HepG2 (cell line): ENCODE measurements at places on chromosomes 16 and 17. TPM values are rescaled to one million over a fixed set of nuclear protein-coding genes. Genes with fewer than 3 reads are reported as not detected.

The CD300LF gene
- total RNA-seq: not detected in 2 replicates

The TEDC2 gene
- 19.7 and 24.4 TPM in 2 replicates for total RNA-seq

The WNK4 gene
- 1.5 and 2.7 TPM in 2 replicates for total RNA-seq

The HCRT gene
- not detected in 2 replicates for total RNA-seq

The TBC1D3K gene
- total RNA-seq: not detected in 2 replicates

The ZSCAN10 gene
- total RNA-seq: not detected in 2 replicates

The BMERB1 gene
- total RNA-seq: 1.2 and 1.4 TPM in 2 replicates

DNA sequence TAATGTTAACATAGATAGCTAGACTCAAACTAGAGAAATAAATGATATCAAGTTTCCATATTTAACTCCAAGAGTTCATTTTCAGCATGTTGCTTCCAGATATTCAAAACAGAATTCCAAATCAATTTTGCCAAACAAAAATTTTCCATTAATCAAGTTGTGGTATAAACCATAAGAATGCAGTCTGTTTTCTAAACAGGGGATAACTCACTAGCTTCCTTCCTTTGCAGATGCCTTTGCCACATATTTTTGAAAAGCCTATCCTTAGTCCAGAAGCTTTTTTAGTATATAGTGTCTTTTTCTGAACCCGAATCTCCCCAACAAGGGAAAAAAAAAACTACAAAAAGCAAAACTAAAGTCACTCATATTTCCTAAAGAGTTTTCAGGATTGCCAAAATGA, 61.5 kb downstream of the HELZ start:
- no peaks in the 10 kb centered on the region for H3K4me1 ChIP-seq
- no peaks in the 10 kb centered on the region for H3K27me3 ChIP-seq
- peaks cover 32% of the 10 kb centered on the region for H3K36me3 ChIP-seq
- no peak overlapping the region for H3K4me3 ChIP-seq
- no peak overlapping the region for H3K27ac ChIP-seq

DNA sequence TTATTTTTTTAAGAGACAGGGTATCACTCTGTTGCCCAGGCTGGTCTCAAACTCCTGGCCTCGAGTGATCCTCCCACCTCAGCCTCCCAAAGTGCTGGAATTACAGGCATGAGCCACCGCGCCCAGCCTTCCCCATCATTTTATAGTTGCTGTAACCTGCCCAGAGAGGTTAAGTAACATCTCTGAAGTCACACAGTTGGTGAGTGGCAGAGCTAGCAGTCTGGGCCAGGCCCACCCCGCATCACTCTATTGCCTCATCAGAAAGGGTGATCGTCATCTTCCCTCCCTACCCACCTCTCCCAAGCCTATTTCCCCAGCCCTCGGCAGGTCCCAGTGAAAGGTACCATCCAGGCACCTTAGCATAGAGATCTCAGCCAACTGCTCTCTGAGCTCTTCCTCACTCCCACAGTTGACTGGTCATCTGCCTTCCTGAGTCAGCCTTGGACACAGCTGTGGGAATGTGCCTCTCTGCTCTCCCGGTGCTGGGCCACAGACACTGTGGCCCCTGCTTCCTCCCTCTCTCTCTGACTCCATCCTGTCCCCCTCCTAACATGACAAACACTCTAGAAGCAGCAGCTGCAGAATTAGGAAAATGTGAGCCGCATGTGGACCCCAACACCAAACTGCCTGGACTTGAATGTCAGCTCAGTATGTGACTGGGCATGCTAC, 57.1 kb downstream of the SCNN1B start:
- no peak for DNase-seq
- H3K27ac ChIP-seq: no peak overlapping the region

DNA sequence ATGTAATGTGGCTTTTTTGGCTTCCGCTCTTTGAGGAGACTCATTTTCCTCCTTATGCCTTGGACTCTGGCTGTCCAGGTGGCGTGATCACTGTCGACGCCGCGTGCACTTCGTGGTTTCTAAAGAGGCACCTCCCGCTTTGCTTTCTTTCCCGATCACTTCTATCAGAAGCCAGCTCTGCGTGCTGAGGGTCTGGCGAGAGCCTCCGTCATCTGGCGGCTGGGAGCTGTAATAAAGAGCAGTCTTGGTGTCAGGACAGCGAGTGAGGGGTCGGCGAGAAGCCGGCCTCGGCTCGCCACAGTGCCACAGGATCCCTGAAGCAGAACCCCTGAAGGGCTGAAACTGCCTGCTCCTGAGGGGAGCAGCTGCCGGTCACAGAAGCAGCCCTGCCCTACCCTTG, 7.4 kb downstream of the ZNF750 start:
- H3K4me3 ChIP-seq: no peak overlapping the region
- no peaks in the 10 kb centered on the region for H3K27me3 ChIP-seq
- peaks cover 13% of the 10 kb centered on the region for H3K4me1 ChIP-seq
- H3K36me3 ChIP-seq: peaks cover 24% of the 10 kb centered on the region; the same call in 2 of the 3 replicates
- H3K27ac ChIP-seq: no peak overlapping the region

- no peaks in the 10 kb centered on the region for H3K27me3 ChIP-seq
- H3K27ac ChIP-seq: peak overlapping the region; percentile 80
- peak overlapping the region; percentile 85 for H3K4me3 ChIP-seq
- peaks cover 65% of the 10 kb centered on the region for H3K4me1 ChIP-seq
- peaks cover 15% of the 10 kb centered on the region for H3K36me3 ChIP-seq
Measured at GRCh38 chr17:81870131-81870980, 781 bp downstream of the ARHGDIA start.

DNA sequence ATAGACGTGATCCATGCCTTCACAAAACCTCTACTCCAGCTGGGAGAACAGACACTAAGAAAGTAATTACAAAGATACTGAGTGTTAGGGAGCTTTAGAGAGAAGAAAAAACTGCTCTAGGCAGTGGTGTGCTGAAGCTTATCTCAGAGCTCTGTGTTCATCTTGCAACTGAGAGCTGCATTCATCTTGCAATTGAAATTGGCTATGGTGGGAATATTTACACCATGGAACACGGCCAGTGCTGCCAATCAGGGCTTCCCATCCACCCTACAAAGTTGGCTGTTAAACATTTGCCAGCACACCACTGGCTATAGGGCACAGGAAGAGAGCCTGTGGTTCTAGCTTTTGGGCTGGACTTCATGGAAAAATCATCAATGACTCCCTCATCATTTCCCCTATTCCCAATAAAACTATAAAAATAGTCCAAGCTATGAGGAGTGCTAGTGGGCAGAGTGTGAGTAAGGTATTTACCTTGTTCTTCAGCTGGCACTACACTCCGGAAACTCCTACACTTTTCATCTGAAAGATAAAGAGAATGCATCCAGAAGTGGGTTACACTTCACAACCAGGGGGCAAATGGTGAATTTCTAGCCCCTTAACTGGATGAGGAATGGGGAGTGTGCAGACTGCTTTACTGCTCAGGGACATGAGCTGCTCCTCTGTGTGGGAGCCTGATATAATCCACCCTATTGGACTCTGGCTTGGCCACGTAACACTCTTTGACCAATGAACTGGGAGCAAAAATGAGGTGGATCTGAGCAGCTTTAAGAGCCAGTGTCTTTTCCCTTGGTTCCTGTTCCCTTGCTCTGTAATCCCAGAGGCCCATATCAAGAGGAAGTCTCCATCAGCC, 11.6 kb downstream of the GSG1L2 start:
- no peak for DNase-seq
- no peaks in the 10 kb centered on the region; the same call in 1 of the 2 replicates for H3K27me3 ChIP-seq
- no peak overlapping the region for H3K4me3 ChIP-seq
- H3K4me1 ChIP-seq: no peaks in the 10 kb centered on the region
- H3K36me3 ChIP-seq: no peaks in the 10 kb centered on the region

DNA sequence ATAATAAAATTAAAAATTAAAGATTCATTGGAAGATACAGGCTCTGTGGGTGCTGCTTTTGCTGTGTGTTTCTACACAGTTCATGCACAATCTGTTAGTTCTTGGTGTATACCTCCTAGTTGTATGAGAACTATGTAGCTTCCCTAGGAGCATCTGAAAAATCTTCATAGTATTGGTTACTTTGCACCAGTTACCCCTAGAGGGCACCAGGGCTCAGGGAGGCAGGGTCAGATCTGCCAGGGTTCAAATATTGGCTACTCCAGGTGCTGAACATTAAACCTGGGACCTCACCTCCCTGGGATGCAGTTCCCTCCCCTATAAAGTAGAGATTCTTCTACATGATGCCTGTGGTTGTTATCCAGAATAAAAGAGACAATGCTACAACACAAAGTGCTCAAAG, 583.0 kb upstream of the CDH11 start:
- no peak for DNase-seq
- no peak overlapping the region for H3K27ac ChIP-seq
- no peaks in the 10 kb centered on the region for H3K27me3 ChIP-seq
- H3K4me3 ChIP-seq: no peak overlapping the region
- no peaks in the 10 kb centered on the region for H3K36me3 ChIP-seq
- H3K4me1 ChIP-seq: no peaks in the 10 kb centered on the region

GRCh38 chr17:33328129-33328528, 35.0 kb upstream of the ASIC2 start:
- DNase-seq: no peak
- no peaks in the 10 kb centered on the region for H3K4me1 ChIP-seq
- H3K4me3 ChIP-seq: no peak overlapping the region
- no peak overlapping the region for H3K27ac ChIP-seq

DNA sequence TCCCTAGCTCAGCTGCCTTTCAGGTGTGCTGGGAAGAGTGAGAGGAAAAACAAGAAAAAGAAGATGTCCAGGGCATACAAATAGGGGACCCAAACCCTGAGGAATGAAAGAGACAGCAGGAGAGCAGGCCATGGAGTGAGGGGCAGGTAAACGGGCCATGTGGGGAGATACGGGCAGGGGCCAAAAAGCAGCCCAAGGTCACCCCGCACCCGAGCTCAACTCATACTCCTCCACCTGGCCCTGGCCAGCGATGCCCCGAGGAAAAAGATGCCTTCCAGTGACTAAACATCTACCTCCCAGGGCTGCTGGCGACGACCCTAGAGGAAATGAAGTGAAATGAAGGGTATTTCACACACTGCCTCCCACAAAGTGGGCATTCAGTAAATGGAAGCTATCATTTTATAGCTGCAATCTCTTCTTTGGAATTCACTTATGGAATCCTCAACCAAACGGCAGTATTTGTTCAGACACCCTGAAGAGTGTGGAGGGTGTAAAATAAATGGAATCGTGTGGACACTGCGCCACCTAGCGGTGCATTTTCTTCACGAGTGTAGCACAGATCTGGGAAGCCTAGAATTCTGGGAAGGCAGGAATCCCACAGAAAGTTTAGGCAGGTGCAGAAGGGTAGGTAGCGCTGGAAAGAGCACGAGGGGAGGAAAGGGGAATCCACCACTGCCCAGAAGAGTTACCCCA, 14.9 kb downstream of the ELAC2 start:
- peaks cover 42% of the 10 kb centered on the region for H3K36me3 ChIP-seq
- no peaks in the 10 kb centered on the region for H3K27me3 ChIP-seq
- DNase-seq: peak; percentile 59
- no peaks in the 10 kb centered on the region for H3K4me1 ChIP-seq
